ENCODE measurements at places on chromosomes 2 and 18.

GRCh38 chr2:64186699-64187605, 42.7 kb upstream of the PELI1 start:
- no peak for DNase-seq

DNA sequence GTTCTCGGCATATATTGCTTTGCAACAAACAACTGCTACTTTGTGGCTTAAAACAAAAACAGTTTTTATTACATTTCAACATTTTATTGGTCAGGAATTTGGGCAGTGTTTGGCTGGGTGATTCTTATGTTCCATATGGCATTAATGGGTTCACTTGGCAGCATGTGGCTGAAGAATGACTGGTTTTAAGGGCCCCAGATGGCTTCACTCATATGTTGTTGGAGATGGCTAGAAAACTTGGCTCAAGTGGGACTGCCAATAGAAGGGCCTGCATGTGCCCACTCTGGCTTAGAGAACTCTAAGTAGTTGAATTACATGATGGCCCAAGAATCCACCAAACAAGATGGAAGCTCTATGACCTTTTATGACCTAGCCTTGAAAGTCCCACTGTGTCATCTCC, 86.1 kb downstream of the FASTKD2 start:
- no peak for DNase-seq

DNA sequence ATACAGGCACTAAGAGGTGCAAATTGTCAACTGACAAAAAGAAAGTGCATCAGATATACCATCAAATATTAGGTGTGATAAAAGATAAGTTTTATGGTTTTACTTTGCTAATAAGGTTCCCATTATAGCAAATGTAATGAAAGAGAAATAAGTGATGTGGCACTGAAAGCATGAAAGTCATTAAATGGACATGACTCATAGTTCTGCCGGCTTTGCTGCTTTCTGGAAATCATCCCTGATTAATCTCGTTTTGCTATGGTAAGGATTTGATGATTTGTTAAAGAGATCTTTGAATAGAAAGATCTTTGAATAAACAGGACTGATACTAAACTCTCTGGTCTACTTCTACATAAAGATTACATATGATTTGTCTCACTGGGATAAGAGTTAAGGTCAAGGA, 72.7 kb downstream of the CLIP4 start:
- DNase-seq, result peak; percentile 45

GRCh38 chr18:8657873-8658470, 47.4 kb upstream of the MTCL1 start:
- DNase-seq, result no peak

DNA sequence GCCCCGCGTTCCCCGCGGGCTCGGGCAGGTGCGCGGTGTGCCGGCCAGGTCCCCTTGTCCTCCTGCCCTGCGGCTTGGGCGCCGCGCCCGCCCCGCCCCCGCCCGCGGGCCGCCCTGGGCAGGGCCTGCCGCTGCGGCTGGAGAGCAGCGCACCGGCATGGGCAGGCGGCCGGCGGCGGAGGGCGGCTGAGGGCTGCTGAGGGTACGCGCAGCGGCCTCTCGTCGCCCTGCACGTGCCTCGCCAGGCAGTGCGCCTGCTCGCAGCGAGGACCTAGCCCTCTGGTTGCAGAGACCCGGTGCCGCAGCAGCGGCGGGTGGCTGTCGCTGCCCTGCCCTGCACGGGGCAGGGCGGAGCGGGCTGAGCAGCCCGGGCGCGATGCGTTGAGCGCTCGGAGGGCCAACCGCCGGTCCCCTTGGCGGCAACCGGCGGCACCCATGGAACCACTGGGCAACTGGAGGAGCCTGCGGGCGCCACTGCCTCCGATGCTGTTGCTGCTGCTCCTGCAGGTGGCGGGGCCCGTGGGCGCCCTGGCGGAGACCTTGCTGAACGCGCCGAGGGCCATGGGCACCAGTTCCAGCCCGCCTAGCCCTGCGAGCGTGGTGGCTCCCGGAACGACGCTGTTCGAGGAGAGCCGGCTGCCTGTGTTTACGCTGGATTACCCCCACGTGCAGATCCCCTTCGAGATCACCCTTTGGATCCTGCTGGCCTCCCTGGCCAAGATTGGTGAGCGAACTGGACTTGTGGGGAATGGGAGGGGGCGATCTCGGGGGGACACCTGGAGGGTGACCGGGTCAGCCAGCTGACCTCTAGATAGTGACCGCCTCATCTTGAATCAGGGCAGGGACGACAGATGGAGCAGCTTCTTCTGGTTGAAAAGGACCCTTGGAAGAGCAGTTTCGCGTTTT, at the start of gene SLC9A2:
TSS of gene SLC9A2 (plus strand) at position 140 of the 906 bp plus-strand sequence. CDS start at position 436, 296 bp downstream.
- no peak for DNase-seq

- no peak for DNase-seq
Observed at GRCh38 chr2:120094795-120095194, 81.9 kb downstream of the EPB41L5 start.

DNA sequence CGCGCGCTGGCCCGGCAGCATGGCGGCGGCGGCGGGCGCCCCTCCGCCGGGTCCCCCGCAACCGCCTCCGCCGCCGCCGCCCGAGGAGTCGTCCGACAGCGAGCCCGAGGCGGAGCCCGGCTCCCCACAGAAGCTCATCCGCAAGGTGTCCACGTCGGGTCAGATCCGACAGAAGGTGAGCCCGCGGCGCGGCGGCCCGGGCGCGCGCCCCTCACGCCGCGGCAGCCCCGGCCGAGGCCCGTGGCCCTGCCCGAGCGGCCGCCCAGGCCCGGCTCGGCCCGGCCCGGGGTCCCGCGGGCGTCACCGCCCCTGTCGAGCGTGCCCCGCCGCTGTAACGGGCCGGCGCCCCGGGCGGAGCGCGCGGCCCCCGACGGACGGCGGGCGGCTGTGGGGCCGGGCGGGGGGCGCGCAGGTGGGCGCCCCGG, 218 bp downstream of the DGKD start:
- no peak for DNase-seq

DNA sequence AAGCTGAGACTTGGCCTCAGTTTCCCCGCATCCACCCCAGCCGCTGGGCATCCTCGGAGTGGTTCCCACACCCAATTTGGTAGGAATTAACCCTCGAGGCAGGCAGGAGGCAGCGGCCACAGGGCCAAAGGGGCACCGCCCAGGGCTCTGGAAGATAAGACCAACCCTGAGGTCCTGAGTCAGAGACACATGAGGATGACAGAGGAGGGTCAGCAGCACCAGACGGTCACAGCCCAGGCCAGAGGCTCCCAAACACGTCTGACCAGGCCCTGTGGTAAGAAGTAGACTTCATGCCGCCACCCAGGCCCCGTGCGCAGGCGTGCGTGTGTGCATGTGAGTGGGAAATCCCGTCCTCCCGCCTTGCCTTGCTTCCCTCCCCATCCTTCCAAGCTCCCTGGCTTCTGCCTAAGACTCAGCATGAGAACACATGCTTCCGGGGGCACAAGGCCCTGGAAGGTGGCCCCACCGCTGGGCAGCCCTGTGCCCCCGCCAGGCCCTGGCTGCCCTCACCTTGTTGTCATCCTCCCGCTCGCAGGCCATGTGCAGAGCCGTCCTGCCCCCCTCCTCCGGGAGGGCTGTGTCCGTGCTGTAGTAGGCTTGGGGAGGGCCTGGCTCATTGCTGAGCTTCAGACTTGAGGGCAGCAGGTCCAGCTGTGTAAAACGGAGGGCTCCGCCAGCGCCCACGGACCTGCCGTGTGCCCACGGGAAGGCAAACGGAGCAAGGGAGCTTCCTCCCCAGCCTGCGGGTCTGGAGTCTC, 46.3 kb downstream of the ANKMY1 start:
- no peak for DNase-seq

GRCh38 chr2:3727397-3728045, 24.1 kb downstream of the DCDC2C start:
- no peak for DNase-seq

DNA sequence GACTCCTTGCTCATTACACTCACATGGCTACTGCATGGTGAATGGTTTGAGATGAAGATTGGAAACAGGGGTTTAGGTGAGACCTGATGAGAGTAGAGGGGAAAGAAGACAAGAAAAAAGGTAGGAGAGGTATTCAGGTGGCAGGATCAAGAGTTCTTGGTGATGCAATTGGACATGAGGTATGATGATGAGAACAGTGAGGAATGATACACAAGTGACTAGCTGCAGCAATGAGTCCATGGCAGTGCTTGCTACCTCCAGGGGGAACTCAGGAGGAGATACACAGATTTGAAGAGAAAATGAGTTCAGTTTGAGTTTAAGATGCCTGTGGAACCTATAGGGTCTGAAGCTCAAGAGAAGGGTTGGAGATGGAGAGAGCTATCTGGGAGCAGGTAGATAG, 62.1 kb upstream of the NFE2L2 start:
- DNase-seq, result no peak

- no peak for DNase-seq
Observed at GRCh38 chr2:207764096-207764630, 5.5 kb downstream of the FZD5 start.

DNA sequence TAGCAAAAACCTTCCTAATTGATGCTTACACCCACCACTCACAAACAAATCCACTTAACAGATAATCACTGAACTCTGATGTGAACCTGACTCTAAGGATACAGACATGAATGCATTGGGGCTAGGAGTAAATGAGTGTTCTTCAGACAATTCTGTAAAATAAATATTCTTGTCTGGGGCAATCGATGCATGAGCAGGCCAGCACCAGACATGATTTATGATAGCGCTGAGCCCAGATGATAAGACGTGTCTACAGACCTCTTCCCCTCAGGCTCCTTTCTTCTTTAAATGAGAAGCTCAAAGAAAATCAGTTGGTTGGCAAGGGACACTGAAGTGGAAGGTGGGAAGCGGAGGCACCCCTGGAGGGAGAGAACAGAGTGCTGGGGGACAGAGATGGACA, 27.3 kb upstream of the BIN1 start:
- DNase-seq, result no peak

DNA sequence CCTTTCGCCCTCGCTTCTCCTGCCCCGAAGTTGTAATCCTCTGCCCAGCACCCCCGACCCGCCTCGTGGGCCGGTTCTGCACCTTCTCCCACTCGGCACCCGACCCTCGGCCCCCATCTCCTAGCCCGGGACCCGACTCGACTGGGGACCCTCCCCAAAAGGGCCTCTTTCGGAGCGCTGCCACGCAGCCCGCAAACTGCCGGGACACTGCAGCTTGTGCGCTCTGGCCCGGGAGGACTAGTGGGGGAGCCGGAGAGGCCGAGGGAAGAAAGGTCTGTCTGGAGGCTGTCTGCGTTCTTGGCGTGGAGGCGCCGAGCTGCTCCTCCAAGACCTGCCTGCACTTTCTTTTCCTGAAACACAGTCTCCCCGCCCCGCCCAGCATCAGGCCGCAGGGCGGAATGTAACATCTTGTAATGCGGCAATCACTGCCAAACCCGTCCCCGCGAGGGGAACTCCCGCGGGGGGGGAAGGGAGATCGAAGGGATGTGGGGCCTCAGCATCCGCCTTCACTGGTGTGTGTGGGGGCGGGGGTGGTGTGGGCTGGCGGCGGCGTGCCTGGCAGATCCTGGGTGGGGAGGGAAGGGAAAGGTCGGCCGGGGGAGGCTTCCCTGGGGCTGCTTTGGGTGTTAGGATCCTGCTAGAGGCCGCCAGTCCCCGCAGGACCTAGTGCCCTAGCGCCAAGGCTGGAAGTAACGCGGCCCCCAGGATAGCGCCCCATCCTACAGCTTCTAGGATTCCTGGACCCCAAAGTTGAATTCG, 7.4 kb downstream of the DLX2 start:
- DNase-seq, result peak; percentile 95

GRCh38 chr2:190254063-190254850, 65.4 kb downstream of the HIBCH start:
- DNase-seq, result no peak

DNA sequence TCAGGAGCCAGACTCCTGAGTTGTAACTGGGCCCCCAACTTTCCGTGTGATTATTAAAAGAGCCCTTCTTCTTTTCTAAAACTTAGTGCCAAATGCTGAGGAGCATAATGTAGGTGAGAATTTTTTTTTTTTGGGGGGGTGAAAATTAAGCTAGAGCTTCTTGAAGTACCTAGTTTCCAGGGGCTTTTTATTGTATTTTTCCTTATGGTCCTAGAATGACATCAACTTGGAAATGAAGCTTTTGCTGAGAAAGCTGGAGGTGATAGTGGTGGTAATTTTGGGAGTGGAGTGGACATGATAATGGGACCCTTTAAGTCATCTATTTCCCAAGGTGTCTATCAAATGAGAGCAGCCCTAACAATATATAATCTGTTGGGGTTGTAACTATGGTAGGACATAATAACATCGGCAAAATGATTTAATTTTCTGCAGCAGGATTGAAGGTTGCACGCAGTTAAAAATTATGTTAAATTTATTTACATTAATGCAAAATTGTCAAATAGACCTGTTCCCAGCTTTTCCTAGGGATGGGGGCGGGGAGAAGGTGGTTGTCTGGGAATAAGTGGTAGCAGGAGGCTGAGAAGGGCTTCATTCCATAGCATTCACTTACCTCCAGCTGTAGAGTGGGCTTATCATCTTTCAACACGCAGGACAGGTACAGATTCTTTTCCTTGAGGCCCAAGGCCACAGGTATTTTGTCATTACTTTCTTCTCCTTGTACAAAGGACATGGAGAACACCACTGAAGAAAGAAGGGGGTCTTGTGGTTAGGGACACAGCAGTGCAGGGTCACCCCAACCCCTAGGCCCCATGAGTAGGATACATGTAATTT, 5.7 kb downstream of the IL1B start:
- DNase-seq, result no peak

- DNase-seq, result peak; percentile 15
Observed at GRCh38 chr2:94984964-94985575, 40.4 kb upstream of the MAL start.

DNA sequence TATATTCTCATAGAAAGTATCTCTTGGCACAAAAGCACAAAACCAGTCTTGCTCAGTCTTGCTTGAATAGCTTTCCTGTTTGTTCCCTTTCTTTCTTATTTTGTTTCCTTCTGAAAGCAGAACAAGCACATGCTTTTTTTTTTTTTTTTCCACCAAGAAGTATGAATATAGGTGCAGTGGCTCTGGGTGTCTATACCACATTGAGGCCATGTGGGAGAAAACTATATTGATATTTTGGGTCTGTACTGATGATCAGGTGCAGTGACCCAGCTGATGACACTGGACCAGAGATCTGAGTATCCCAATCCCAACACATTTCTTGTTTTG, 28.7 kb downstream of the GEMIN6 start:
- DNase-seq, result no peak
